ENCODE measurements at places on chromosomes 5 and 9.

- DNase-seq: no peak
Observed at GRCh38 chr9:113624721-113625120, 161.2 kb downstream of the RGS3 start.

DNA sequence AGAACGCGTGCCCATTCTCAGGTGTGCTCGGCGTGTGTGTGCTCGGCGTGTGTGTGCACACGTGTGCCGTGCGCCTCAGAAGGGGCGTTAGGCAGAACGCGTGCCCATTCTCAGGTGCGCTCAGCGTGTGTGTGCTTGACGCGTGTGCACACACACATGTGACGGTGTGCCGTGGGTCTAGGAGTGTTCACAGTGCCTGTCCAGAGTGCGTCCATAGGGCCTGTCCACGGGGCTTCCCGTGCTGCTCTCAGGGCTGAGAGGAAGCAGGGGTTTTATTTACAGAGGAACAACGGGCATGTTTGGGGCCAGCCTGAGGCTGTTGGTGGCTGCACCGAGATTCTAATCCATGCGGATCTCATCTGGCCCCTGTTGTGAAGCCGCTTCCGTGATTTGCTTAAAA is 14.2 kb upstream of the AHRR start:
- DNase-seq: no peak

DNA sequence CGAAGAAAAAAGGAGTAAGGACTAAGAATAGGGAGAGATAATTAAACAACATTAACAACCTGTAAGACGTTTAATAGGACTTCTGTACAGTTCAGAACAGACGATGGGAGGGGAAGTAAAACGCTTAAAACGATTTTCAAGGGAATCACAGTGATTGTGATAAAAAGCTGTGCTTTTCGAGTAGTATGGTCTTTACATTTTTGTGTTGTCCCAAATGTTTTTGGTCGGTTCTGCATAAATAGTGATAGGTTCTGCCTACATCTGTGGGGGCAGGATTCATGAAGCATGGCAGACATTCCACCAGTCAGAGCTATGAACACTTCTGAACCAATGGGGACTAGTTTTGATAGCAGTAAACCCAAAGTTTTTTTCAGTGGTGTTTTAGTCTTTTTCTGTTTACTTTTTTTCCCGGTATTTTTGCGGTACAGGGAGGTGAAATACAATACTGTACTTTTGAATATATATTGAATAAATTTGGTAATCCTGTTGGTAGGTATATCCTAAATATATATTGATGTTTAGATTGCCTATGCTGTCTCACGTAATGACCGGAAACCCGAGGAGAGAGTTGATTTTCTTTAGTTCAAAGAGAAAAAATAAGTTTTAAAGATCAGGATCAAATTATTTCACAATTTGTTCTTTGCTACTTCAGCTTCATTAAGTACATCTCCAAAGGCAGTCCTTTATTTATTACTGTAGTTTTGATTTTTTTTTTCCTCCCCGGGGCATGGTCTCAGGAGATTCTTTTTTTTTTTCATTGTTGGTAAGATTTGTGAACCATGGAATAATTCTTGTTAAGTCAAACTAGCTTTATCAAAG is 1.3 kb downstream of the ERBIN start:
- DNase-seq: no peak

DNA sequence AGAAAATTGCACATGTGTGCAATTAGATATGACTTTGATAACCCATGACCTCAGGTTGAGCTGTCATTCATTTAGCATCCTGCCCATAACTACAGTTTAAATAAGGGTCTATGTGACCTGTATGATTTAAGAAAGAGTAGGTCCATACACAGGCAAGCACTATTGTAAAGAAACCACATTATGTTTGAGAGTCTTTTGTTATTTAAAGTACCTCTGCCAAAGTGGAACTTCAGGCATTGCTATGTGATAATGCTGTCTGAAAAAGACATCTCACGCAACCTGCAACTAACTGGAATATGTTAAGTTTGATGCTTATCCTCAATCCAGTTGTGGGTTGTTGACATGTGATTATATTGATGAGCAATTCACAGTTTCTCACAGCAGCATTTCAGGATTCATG is 317.0 kb downstream of the TMEM161B start:
- DNase-seq: no peak

GRCh38 chr9:86960938-86961337 is 13.6 kb upstream of the GAS1 start:
- DNase-seq: no peak

GRCh38 chr5:169615561-169615960 is 21.5 kb upstream of the DOCK2 start:
- DNase-seq: no peak

GRCh38 chr5:105529851-105530250 is 1967.3 kb upstream of the NUDT12 start:
- no peak for DNase-seq

DNA sequence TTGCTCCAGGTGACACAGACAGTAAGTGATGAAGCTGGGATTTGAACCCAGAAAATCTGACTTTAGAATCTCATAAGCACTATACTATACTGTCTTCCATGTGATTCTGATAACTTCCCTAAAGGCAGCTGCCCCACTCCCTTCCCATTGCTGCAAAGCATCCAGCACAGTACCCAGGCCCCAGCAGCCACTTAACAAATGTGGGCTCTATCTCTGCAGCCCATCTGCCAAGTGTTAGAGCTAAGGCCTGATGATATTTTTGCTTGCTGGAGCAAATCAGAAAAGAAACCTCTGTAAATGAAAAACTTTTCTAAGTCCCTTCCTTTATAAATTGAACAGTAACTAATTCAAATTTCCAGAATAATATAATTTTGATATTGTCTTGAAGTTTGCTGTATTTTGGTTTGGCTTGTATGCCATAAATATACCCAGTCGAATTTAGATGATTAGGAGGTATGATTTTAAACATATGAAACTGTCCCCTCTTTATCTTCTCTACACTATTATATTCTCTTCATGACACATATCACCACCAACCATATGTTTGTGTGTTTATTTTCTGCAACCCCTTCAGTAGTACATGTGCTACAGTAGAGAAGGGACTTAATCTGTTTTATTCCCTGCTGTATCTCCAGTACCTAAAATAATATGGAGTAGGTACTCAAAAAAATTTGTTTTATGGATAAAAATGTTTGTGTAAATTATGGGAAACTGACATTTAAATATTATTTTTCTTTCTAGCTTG is 63.8 kb downstream of the SMIM15 start:
- no peak for DNase-seq

GRCh38 chr9:136295542-136296433 is 8.1 kb downstream of the CCDC187 start:
- DNase-seq: no peak

- peak; percentile 89 for DNase-seq
Observed at GRCh38 chr5:140357726-140358093, 2.3 kb upstream of the SLC4A9 start.

DNA sequence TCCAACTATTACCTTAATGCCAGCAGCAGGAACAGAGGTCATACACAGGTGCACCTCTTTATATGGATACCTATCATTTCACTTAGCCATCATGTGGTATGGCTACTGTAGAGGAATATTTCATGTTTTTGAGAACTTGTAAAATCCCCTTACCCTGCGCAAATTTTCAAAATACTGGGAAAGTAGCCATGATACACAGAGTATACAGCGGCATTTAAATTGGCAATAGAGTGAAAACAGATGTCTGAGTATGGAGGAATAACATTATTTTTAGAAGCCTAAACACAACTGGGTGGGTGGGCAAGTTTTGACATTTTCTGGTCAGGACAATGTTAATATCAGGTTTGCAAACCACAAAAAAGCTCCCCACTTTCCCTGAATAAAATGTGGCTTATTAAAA is 109.5 kb downstream of the SMIM23 start:
- no peak for DNase-seq
